ENCODE measurements at places on chromosomes 1 and 21.

DNA sequence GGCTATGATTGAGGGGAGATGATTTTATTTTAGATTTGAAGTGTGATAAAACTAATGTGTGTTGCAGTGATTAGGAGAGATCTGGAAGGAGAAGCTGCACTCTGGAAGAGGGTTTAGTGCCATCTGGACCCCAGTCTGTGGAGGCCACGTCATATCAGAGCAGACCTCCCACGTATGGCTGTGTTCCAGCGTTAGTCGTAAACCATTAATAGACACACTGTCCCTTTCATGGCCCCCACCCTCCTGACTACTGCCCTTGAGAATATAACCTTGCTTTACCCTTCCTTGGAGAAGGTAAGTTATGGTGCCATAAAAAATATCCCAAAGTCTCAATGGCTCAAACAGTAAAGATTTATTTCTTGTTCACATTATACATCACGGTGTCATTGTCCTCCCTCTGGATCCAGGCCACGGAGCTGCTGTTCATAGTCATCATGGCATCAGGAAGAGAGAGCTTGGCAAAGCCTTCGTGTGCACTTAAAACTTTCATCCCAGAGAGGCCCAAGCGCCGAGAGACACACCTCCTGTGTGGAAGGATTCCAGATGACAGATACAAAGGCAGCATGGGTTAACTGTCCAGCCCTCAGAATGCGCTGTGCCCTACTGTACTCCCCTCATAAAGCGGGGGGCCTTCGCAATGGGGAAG lies 33.2 kb downstream of the RHOU start:
- DNase-seq = no peak

DNA sequence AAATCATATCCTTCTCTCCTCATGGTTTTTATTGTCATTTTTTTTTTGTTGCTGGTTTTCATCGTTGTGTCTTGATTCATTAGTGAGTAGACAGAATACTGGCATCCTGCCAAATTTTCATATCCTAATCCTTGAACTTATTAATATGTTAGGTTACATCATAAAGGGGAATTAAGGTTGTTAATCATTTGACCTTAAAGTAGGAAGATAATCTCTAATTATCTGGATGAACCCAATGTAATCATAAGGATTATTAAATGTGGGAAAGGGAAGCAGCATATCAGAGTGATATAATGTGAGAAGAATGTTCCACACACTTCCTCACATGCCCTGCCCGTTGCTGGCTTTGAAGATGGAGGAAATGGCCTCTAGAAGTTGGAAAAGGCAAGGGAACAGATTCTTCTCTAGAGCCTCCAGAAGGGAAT lies 299.7 kb downstream of the HMCN1 start:
- no peak for DNase-seq

GRCh38 chr1:70353601-70354331 lies 756 bp downstream of the ANKRD13C start:
- DNase-seq = peak; percentile 45

- no peak for DNase-seq
These were observed 82.8 kb downstream of the PHTF1 start for GRCh38 chr1:113676524-113676923.

DNA sequence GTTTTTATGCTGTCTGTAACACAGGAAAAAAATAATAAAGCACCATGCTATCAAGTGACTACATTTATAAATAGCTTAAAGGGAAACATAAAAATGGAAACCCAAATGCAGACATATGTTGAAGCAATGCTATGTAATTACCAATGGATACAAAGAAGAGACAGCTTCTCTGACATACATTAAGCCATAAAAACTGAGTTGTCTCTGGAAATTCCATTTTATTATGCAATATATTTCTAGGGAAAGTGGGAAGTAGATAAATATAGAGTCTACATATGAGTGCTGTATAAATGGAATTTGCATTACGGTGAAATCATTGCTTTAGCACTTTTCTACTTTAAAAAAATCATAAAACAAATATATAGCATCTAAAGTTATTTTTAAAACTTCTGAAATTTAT lies 135.2 kb upstream of the COL11A1 start:
- no peak for DNase-seq

DNA sequence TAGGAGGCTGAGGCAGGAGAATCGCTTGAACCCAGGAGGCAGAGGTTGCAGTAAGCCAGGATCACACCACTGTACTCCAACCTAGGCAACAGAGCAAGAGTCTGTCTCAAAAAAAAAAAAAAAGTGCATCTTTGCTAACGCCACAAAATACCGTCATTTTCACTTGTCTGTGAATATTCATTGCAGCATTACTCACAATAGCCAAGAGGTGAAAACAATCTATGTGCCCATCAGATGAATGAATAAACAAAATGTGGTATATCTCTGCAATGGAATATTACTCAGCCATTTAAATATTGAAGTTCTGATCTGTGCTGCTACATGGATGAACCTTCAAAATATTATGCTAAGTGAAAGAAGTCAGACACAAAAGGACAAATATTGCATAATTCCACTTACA lies 7.9 kb upstream of the TIAM1 start:
- DNase-seq = no peak

GRCh38 chr1:93749894-93750301 lies 68.3 kb upstream of the BCAR3 start:
- DNase-seq = peak; percentile 40

- DNase-seq = no peak
These were observed 32.0 kb upstream of the AGL start for GRCh38 chr1:99818063-99818699.

Measured in common myeloid progenitor, CD34-positive (primary cell).